Esophagus mucosa (tissue), 1 donor: ENCODE measurements at places on chromosomes 3 and 15. TPM values are rescaled to one million over a fixed set of nuclear protein-coding genes. Genes with fewer than 3 reads are reported as not detected.

Gene CMSS1
- total RNA-seq, result 24.5 TPM

GRCh38 chr15:92468991-92469390 is 75.3 kb downstream of the ST8SIA2 start:
- ATAC-seq, result no peak

Gene NR1I2
- total RNA-seq, result not detected

Gene DUOX1
- 114 TPM for total RNA-seq

Gene GABRR3
- not detected for total RNA-seq

DNA sequence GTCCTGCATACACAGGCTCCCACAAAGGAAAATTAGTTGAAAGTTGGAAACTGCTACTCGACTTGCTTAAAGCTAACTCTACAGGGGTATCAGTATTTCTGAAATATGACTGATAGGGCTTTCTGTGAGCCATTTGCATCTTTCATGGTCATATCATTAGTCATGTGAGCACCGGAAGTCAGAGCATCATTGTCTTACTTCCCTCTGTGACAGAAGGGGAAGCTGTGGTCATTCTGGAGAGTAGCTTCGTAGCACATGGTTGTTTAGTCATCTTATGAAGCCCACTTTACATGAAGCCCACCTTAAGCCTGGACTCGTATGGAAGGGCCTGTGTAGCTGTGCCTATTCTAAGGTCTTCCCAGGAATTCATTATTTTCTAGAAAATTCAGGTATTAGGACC is 69.0 kb downstream of the COL6A5 start:
- no peak for ATAC-seq

Gene CNTN3
- total RNA-seq, result 0.04 TPM

Gene LRRC15
- total RNA-seq, result 0.04 TPM

DNA sequence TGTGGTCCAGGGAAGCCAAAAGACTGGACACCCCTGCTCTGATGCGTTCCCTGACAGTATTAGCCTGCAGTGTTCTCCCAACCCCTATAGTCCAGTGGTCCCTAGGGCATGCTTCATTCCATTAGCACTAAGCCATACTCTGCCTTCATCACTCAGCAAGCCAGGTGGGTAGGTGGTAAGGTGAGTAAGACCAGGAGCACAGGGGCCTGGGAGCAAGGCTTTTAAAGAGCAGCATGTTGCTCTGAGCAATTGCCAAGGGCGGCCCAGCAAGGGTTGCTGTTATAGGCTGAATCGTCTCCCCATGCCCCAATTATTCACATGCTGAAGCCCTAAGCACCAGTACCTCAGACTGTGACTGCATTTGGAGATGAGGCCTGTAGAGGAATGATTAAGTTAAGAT is 11.0 kb downstream of the CXCR6 start:
- ATAC-seq, result no peak

DNA sequence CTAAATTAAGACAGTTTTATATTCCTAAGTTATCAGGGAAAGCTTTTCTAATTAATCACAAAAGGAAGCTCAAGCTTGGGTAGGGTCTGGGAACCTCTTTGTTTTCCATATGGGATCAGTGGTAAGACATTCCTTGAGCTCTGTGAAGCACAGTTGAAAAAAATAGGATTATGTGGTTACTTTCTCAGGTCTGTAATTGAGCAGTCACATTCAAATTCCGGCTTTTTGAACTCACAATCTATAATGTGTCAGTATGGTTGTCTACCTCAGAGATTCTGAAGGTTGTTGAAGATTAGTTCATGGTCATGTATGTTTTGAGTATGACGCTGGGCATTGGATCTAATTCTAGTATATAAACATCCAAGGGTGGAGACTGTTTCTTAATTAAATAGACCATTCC is 364.5 kb downstream of the LPP start:
- ATAC-seq, result no peak

Gene ADAMTS9
- 4.3 TPM for total RNA-seq

DNA sequence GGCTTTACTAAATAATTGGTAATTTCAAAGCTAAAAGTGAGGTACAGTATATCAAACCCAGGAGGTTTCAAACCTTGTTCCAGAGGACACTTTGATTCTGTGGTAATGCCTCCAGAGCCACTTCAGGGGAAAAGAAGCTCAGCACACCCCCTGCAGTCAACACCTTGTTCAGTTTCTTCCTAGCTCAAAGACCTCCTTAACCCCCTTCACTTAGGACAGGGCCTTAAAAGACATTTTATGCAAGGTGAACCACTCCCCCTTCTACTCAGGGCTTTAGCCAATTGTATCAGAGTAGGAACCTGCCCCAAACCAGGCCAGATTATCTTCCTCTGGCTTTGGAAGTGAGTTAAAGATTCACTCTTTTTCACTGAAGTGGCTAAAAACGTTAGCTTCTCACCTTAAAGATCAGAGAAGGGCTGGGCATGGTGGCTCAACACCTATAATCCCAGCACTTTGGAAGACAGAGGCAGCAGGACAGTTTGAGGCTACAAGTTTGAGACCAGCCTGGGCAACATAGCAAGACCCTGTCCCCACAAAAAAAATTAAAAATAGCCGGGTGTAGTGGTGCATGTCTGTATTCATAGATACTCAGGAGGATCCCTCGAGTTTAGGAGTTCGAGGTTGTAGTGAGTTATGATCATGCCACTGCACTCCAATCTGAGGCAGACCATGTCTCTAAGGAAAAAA is 3.4 kb downstream of the DENND6A start:
- no peak for ATAC-seq

Gene MAGEL2
- total RNA-seq, result 0.08 TPM

DNA sequence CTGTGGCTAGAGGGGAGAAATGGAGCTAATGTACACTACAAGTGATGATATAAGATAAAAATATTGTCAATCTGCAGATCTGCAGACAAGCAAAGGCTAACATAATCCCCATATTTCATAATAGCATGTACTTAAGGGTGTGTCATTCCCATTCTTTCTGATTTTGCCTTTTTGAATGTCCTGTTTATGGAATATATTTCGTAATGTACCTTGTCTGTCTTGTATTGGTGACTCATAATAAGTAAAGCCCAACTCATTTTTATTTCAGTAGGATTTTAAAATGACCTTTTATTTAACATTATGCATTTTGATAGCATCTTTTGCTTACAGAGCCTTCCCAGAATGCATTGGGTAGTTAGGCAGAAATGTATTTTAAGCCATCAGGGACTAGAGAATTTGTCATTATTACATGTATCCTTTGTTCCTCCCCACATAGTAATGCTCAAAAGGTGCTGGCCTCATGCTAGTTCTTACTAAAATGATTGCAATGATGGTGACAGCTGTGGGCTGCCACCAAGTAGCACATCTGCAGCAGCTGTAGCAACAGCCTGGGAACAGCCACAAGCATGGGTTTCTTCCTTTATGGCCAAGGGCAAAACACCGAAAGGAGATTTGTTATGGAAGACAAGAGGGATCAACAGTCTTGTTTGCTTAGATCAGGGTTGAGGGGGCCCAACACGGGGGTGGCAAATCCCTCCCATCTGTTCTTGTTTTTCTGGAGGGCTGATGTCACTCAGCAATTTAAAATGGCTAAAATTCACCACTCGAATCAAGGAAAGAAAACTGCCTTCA is 188.5 kb downstream of the CADPS start:
- peak; percentile 94 for ATAC-seq

Gene SPSB4
- not detected for total RNA-seq

GRCh38 chr3:188558343-188559071 is 404.6 kb downstream of the LPP start:
- no peak for ATAC-seq

Gene COL6A5
- 0.16 TPM for total RNA-seq

- no peak for ATAC-seq
These were observed 33.2 kb downstream of the ADAMTS17 start for GRCh38 chr15:100308608-100309007.

DNA sequence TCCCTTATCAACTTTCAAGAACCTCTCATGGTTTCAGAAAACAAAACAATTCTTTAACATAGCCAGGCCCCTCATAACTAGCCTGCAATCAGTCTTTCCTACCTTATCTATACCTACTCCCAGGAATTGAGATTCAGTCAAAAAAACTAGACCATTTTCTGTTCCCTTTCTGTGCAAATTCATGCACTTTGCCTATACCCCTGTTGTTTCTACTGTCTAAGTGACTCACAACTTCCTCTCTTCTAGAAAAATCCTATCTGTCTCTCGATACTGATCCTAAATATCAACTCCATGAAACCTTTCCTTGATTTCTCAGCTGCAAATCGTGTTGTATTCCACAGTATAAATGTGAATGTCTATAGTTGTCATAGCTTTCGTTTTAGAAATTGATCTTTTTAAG is 10.9 kb upstream of the IL1RAP start:
- ATAC-seq, result no peak

Gene KNL1
- 8.8 TPM for total RNA-seq

Gene MCTP2
- 14.6 TPM for total RNA-seq

DNA sequence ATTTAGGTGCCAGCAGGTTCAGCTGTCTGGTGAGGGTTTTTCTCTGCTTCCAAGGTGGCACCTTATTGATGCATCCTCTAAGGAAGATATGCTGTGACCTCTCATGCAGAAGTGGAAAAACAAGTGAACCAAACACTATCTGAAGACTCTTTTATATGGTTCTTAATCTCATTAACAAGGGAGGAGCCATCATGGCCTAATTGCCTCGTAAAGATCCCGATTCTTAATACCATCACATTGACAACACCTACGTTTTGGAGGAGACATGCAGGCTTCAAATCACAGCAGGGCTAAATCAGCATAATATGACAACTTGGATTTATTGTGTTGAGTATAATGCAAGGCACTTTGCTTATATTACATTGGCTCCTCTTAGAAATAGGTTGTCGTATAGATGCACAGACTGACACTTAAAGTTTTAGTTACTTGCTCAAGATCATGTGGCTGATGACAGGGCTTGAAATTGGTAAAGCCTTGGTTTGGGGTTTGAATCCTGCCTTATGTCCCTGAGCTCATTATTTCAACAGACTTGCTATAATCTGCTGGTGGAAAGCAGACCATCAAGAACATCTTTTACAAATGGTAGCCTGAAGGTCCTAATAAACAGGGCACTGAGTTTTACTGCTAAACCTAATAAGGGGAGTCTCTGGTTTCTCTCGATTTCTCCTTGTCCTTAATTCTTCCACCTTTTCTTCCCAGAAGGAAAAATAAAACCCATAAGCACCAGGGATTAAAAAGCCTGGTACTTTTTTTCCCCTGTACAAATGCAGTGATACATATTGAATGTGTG is 88.2 kb downstream of the PTPRG start:
- ATAC-seq, result no peak

Gene EOMES
- total RNA-seq, result 0.12 TPM

Gene LRCH3
- 20.8 TPM for total RNA-seq

Gene ATP10A
- total RNA-seq, result 0.44 TPM

DNA sequence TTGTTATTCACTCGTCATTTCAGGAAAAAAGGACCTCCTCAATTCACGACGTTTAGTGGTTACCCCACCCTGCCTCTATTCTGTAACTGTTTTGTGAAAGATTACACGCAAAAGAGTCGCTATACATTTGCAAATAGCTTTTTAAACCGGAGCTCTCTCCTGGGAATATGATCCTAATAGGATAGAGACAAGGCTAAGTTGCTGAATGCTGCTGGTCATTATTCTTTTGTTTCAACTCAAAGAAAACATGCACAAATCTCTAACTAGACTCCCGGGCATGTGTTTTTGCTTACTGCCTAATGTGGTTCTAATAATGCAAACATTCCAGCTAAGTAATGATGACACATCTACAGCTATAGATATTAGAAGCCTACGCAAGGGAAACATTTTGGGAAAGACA is 214.6 kb upstream of the MDFIC2 start:
- no peak for ATAC-seq

- no peak for ATAC-seq
These were observed 57.6 kb upstream of the CSPG5 start for GRCh38 chr3:47636225-47636624.

Gene NOX5
- 0.44 TPM for total RNA-seq

- no peak for ATAC-seq
These were observed 140.0 kb downstream of the PDZRN3 start for GRCh38 chr3:73484656-73485248.

GRCh38 chr15:36911322-36911944 is 188.9 kb downstream of the MEIS2 start:
- peak; percentile 82 for ATAC-seq

Gene PCLAF
- 18.3 TPM for total RNA-seq

DNA sequence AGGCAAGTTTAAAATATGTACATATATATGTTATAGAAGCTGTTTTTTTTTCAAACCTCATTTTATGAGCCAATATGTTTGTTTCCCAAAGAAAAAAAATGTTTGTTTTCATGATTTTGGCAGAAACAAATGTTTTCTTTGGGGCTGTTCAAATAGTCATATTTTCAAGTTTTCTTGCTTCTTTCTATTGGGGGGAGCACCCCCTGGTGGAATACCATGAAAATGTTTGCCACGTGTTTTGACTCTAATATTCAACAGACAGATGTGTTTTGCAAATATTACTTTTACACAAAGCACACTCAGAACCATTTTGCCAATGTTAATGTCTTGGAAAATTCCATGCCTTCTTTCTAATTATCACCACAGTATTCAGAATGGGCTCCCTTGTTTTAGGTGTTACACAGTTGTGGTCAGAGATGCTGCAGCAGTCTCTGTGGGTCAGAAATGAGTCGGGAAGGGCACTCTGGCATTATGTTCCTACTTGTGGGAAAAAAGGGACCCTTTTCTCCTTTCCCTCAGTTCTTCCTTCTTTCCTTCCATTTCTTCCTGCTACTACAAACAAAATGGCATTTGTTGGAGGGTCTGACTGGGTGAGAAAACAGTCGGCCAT is 817.0 kb downstream of the TUSC7 start:
- no peak for ATAC-seq

GRCh38 chr15:41180206-41180789 is 50.3 kb downstream of the EXD1 start:
- no peak for ATAC-seq

Gene CFAP91
- not detected for total RNA-seq

- no peak for ATAC-seq
These were observed 15.0 kb downstream of the ACAA1 start for GRCh38 chr3:38121832-38122461.

- no peak for ATAC-seq
These were observed 84.7 kb downstream of the OPA1 start for GRCh38 chr3:193677734-193678133.

DNA sequence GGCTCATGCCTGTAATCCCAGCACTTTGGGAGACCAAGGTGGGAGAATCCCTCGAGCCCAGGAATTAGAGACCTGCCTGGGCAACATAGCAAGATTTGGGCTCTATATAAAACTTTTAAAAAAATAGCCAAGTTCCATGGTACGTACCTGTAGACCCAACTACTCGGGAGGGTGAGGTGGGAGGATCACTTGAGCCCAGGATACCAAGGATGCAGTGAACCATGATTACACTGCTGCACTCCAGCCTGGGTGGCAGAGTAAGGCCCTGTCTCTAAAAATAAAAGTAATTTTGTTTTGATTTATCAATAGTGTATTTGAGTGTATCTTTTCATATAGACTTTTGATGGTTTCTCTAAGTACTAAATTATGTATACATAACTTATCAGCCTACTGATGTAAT is 63.1 kb downstream of the LSM3 start:
- ATAC-seq, result no peak

Gene PATL2
- total RNA-seq, result 1.2 TPM

DNA sequence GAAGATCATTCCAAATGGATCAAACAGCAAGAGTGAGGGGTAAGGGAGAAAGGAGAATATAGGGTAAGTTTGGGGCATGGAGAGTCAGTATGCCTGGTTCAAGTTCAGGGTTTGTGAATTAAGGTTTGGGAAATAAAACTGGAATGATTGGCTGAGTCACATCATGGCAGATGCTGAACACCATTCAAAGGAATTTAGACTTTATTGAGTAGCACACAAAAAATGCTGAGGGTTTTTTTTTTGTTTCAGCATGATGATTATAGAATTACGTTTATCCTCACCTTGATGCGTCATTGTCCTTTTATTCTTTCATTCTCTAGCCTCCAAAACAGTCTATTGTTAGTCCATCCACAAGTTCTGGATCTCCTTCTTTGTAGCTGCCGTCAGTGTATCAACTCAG is 220.0 kb upstream of the UMPS start:
- no peak for ATAC-seq

- no peak for ATAC-seq
These were observed 13.0 kb upstream of the TJP1 start for GRCh38 chr15:29835301-29835700.
